ENCODE measurements at places on chromosomes 13 and 19.

- no peak for DNase-seq
These were observed 16.5 kb upstream of the RNF17 start for GRCh38 chr13:24747248-24748060.

GRCh38 chr13:72875233-72875632 is 93.3 kb downstream of the PIBF1 start:
- no peak for DNase-seq

- no peak for DNase-seq
These were observed 6.5 kb upstream of the KCTD4 start for GRCh38 chr13:45207319-45207718.

DNA sequence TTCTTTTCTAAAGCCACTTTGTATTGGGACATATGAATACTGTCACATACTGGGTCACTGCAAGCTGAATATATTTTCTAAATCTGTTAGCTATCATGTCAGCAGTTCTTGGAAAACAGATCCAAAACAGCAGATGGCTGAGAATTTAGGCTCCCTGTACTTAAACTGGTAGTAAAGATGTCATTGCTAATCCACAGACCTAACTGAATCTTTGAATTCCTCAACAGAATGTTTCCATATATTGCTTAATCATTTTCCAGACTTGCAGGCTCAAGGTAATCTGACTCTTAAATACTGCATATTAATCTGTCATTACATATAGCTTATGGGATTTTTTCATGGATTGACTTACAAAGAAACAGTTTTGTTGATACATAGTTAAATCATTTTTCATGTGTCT is 639.0 kb upstream of the KLHL1 start:
- DNase-seq = no peak
